ENCODE measurements at places on chromosomes 11 and 22.

- no peak for DNase-seq
Measured at GRCh38 chr22:50684986-50685385, 12.4 kb downstream of the SHANK3 start.

- DNase-seq: no peak
Measured at GRCh38 chr11:70354629-70355028, 43.7 kb upstream of the CTTN start.

DNA sequence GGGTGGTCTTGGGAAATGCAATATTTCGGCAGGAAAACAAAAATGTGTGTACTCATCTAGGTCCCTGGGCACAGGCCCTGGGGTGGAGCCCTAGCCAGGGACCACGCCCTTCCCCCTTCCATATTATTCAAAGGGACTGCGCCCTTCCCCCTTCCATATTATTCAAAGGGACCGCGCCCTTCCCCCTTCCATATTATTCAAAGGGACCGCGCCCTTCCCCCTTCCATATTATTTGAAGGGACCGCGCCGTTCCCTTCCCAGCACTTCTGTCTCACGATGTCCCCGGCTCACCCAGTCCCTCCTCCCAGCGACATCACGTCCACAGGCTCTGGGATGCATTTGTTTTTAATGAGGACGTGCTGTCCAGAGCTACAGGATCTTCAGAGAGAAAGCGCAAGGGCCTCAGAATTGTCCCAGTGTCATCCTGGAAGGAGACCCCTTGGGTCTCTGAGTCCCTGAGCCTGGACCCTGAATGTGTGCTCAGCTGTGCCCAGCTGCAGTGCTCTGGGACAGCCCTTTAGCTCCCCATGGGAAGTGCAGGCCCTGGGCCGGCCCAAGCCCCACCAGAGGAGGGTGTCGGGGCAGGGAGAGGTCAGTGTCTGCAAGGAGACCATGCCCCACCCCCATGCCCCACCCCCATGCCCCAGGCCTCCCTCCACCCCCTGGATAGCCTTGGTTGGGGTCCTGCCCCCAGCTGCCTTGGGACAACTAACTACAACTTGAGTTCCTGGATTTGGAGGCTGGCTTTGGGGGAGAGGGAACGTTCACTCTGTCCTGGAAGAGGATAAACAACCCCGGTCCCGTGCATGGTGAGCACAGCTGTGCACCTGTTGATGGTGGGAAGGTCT is 810.0 kb downstream of the BRD1 start:
- no peak for DNase-seq

GRCh38 chr22:24156141-24156912 is 25.0 kb upstream of the SUSD2 start:
- DNase-seq: peak; percentile 76

DNA sequence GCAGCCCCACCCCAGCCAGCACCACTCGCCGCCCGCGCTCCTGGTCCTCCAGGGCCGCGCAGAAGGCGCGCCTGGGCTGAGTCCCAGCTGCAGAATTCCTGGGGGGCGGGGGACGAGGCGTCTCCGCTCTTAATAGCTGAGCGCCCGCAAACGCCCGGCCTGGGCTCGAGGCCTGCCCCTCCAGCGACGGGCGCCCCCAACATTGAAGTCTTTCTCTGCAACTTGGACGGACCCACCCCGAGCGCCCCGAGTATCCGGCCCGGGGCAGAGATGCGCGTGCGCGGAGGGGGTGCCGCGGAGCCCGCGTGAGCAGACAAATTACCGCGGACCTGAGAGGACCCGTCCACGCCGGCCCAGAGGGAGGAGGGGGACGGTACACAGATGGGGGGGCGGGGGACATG is 6.7 kb upstream of the SYT7 start:
- DNase-seq: peak; percentile 23

DNA sequence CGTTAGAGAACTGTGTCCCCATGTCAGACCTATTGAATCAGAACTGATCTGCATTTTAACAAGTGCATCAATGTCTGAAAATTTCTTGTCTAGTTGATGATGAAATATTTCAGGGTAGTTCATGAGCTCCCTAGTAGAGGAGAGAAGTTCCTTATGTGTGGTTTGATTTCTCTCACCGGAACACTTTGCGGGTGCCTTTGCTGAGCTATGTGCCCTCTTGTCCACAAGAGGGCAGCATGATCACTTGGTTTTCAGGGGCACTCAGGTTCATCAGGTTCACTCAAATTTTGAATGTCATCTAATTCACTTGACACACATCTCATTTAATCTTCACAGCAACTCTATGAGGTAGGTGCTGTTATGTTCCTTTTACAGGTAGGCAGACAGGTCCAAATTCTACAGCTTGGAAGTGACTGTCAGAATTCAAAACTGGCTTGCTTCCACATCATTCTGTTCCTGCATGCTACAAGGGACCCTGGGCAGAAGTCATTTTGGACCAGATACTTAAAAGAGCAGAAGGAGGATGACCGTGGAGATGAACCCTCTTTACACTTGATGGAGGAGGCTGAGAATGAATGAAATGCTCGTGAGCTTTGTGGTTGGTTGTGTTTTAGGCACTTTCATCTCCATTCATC is 55.6 kb downstream of the P4HA3 start:
- DNase-seq: peak; percentile 33

- DNase-seq: no peak
Measured at GRCh38 chr11:12845739-12846358, 163.3 kb upstream of the RASSF10 start.

GRCh38 chr11:8689726-8690255 is 7.2 kb downstream of the RPL27A start:
- no peak for DNase-seq

GRCh38 chr11:68770781-68771180 is 19.5 kb upstream of the TESMIN start:
- DNase-seq: no peak

GRCh38 chr11:96875712-96876111 is 485.9 kb downstream of the JRKL start:
- no peak for DNase-seq

GRCh38 chr11:1845561-1846452 is 7.0 kb downstream of the TNNI2 start:
- DNase-seq: no peak

DNA sequence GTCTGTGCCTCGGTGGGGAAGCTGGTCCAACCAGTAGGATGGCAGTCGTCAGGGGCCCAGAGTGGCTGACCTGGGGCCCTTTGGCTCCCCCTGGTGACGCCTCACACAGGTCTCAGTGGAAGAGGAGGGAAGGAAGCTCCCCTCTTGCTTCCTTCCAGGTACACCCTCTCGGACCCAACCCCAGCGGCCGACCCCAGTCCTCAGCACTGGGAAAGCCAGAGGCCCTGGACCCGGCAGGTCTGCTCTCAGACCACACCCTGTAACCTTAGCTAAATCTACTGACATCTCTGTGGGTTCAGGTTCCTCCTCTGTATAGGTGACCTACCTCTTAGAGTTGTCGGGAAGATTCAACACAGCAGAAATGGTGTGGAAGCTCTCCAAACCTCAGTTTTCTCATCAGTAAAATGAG is 3.4 kb upstream of the SCUBE1 start:
- DNase-seq: peak; percentile 65

GRCh38 chr22:33811208-33811607 is 109.1 kb downstream of the LARGE1 start:
- no peak for DNase-seq
